ENCODE measurements at places on chromosomes 11 and 22. TPM values are rescaled to one million over a fixed set of nuclear protein-coding genes. Genes with fewer than 3 reads are reported as not detected.

DNA sequence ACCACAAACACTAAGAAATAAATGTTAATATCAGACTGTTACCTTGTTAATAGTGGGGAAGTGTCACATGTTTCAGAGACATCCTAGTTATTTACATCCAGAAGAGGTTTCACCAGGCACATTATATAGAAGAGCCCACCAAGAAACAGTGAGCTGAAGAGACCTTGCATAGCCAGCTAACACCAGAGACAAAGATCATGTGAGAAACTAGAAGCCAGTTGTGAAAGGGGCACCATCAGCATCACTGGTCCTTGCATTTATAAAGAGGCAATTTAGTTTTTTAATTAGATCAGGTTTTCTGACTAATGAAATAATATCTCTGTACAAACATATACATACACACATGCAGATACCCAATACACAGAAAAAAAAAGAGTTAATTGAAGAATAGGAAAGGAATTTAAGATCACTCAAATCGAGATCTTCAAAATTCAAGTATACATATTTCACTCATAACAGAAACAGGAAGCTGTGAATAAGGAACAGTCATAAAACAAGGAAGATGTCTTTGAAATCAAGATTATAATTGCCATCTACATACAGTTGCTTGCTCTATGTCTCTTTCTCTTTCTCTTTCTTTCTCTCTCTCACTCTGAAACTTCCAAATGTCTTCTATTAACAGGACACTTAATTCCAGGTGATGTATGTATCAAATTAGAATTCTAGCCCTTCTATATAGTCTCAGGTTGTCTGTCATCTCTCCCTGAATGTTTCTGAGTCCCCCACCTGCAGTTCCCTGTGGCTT is 348.7 kb downstream of the ETS1 start:
- peak; percentile 33 for DNase-seq
- no peak overlapping the region for H3K4me3 ChIP-seq
- no peaks in the 10 kb centered on the region for H3K27me3 ChIP-seq
- no peaks in the 10 kb centered on the region for H3K36me3 ChIP-seq

DNA sequence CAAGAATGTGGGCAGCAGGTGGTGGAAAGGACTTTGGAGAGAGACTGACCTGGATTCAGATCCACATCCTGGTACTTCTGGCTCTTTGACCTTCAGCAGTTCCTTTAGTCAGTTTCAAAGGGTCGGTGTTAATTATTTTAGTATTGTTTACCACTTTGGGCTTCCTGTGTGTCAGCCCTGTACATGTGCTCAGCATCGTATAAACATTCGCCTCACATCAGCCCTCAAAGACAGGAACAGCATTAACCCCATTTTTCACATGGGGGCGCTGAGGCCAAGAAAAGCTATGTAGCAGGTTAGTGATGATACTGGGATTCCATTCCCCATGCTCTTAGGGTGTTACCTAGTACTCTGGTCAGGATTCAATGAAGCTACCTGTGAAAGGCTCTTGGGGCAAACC is 72.1 kb upstream of the YWHAH start:
- H3K4me1 ChIP-seq: peaks cover 22% of the 10 kb centered on the region
- peak overlapping the region; percentile 90 for H3K27ac ChIP-seq
- H3K4me3 ChIP-seq: no peak overlapping the region
- H3K36me3 ChIP-seq: peaks cover 3% of the 10 kb centered on the region

DNA sequence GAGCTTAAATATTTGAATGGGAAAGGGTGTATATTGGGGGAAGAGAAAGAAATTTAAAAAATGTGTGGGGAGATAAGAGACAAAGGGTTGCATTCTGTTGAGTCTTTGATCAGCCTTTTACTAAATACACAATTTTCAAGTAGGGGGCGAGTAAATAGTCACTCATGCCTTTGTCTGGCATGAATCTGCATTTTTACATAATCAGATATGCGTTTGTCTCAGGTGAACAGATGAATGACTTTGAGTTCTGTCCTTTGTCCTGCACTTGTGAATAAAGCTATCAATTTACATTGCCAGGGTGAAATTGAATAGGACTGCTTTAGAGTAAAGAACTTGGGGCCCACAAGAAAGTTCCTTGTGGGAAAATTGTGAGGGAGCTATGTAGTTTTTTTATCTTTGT is 523.6 kb upstream of the LUZP2 start:
- no peak overlapping the region for H3K4me3 ChIP-seq
- H3K27me3 ChIP-seq: no peaks in the 10 kb centered on the region
- no peak for DNase-seq
- H3K4me1 ChIP-seq: no peaks in the 10 kb centered on the region

DNA sequence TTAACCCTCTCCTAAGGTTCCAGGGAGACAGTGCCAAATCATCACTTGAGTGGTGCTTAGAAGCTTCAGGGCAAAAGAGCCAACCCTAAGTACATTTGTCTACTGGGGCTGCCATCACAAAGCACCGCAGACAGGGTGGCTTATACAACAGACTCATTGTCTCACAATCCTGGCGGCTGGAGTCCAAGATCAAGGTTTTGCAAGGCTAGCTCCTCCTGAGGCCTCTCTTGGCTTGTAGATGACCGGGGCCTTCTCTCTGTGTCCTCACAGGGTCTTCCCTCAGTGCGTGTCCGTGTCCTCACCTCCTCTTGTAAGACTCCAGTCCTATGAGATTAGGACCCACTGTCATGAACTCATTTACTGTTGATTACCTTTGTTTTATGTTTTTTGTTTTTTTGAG is 34.1 kb upstream of the CD81 start:
- no peak overlapping the region for H3K4me3 ChIP-seq
- peaks cover 4% of the 10 kb centered on the region for H3K27me3 ChIP-seq
- no peak overlapping the region for H3K27ac ChIP-seq
- H3K4me1 ChIP-seq: no peaks in the 10 kb centered on the region
- no peak for DNase-seq

DNA sequence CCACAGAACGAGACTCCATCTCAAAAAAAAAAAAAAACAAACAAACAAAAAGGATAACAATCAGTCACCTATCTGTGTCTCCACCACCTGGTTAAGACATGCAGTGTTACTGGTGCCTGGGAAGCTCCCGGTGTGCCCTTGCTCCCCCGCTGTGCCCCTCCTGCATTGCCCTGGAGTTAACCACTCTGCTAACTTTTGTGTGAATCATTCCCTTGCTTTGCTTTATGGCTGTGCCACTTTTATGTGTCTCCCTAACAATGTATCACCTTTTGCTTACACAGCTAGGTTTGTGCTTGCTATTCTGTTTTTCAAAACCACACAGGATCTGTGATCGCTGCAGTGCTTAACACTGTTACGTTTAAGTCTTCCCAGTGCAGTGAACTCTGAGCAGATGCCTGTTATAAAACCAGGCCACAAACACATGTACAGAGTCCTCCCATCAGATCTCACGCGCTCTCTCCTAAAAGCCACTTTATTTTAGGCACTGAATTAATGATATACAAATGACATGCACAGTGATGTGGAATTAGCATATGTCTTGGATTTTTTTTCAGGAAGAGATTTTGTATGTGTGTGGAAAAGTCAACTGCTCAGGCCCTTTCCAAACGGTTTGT is 69.9 kb downstream of the BUD13 start:
- H3K36me3 ChIP-seq: no peaks in the 10 kb centered on the region
- H3K4me1 ChIP-seq: no peaks in the 10 kb centered on the region
- no peak for DNase-seq
- peaks cover 8% of the 10 kb centered on the region for H3K27me3 ChIP-seq
- no peak overlapping the region for H3K4me3 ChIP-seq

- no peak overlapping the region for H3K4me3 ChIP-seq
- no peaks in the 10 kb centered on the region for H3K27me3 ChIP-seq
- H3K27ac ChIP-seq: no peak overlapping the region
- H3K4me1 ChIP-seq: peaks cover 50% of the 10 kb centered on the region
- H3K36me3 ChIP-seq: peaks cover 9% of the 10 kb centered on the region
Measured at GRCh38 chr22:29635734-29636357, 32.4 kb downstream of the NF2 start.

GRCh38 chr11:57480409-57481137 is 20.2 kb downstream of the RTN4RL2 start:
- H3K27me3 ChIP-seq: peaks cover 7% of the 10 kb centered on the region
- no peak overlapping the region for H3K27ac ChIP-seq
- no peak overlapping the region for H3K4me3 ChIP-seq
- H3K36me3 ChIP-seq: no peaks in the 10 kb centered on the region
- peaks cover 9% of the 10 kb centered on the region for H3K4me1 ChIP-seq
- DNase-seq: peak; percentile 46

DNA sequence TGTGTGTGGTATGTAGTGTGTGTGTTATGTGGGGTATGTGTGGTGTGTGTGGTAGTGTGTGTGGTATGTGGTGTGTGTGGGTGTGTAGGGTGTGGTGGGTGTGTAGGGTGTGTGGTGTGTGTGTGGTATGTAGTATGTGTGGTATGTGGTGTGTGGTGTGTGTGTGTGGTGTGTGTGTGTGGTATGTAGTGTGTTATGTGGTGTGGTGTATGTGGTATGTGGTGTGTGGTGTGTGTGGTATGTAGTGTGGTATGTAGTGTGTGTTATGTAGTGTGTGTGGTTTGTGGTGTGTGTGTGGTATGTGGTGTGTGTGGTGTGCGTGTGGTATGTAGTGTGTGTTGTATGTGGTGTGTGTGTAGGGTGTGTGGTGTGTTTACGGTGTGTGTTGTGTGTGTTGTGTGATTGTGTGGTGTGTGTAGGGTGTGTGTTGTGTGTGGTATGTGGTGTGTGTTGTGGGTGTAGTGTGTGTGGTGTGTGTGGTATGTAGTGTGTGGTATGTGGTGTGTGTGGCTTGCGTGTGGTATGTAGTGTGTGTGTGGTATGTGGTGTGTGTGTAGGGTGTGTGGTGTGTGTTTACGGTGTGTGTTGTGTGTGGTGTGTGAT is 4.2 kb upstream of the PPP6R2 start:
- H3K36me3 ChIP-seq: no peaks in the 10 kb centered on the region
- H3K27ac ChIP-seq: no peak overlapping the region
- no peaks in the 10 kb centered on the region for H3K27me3 ChIP-seq
- H3K4me1 ChIP-seq: peaks cover 5% of the 10 kb centered on the region

- peak; percentile 79 for DNase-seq
- peaks cover 23% of the 10 kb centered on the region for H3K4me1 ChIP-seq
- no peaks in the 10 kb centered on the region for H3K36me3 ChIP-seq
Measured at GRCh38 chr11:10351765-10352641, 47.1 kb downstream of the ADM start.

GRCh38 chr11:93288767-93289166 is 41.8 kb upstream of the DEUP1 start:
- no peak overlapping the region for H3K27ac ChIP-seq

DNA sequence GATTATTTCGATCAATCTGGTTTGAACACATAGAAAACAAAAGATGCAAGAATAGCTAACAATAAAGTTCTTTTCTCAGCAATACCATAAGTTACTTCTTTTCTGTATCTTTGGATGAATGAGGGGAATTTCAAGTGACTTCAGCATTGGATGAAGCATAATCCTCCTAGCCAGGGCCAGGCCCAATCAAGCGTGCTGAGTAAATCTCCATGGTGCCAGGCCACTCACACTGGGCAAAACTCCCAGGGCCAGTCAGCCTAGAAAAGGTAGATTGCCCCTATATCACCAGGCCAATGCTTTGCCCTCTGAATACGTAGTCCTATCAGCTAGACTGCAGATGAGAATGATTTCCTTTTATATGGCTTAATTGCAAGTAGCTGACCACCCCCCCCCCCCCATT is 6.0 kb downstream of the CNTF start:
- H3K4me3 ChIP-seq: no peak overlapping the region
- H3K36me3 ChIP-seq: peaks cover 5% of the 10 kb centered on the region
- DNase-seq: no peak
- H3K27me3 ChIP-seq: no peaks in the 10 kb centered on the region

DNA sequence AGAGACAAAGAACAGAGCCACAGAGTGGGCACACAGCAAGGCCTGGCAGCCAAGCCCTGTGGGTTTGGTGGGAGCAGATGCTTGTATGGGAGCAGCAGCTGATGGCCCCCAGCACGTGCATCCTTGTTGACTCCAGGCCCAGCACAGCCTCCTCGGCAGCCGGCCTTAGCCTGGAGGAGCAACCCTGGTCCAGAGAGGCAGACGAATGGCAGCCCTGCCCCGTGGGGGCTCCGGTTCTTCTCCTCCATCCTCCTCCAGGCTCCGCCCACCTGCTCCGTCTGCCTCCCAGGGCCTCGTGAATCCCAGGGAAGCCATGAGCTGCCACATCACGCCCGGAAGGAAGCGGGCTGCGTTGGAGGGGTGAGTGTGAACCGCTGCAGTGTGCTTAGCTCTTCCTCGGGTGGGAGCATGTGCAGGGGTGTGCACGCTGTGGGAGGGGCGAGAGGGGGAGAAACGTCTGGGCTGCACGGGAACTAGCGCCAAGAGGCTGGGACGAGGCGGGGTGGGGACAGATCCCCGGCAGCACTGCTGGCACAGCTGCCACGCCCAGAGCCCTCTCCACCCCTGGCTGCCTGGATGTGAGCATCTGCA is 36.3 kb upstream of the JAM3 start:
- H3K36me3 ChIP-seq: no peaks in the 10 kb centered on the region
- no peak overlapping the region for H3K4me3 ChIP-seq
- peaks cover 3% of the 10 kb centered on the region for H3K27me3 ChIP-seq
- no peak overlapping the region for H3K27ac ChIP-seq

DNA sequence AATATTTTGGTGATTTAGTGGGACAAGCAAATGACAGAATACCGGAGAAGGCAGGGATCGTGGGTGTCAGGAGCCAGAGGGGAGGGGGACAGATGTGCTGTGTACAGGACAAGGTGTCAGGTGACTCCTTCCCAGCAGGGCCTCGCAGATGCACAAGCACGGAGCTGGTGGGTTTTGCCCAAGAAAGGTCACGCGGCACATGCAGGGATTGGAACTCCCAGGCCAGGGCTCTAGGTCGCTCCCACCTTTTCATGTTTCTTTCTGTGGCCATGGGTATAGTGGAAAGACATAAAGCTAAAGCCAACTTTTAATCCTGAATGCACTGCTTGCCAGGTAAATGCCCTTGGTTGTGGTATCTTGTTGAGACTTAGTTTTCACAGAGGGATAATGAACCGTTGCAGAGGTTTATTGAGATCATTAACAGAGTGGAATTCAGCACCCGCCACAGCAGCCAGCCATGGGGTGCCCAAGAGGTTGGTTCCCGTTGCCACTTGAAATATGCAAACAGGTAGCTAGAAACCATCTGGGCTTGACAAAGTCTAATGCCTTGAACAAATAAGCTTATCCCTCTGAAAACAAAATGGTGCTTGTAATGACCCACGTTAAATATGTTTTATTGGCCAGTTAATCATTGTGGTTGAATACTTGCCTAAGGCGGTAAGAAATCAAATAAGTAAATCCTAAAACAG is 10.1 kb downstream of the C22orf23 start:
- DNase-seq: no peak
- peaks cover 5% of the 10 kb centered on the region for H3K4me1 ChIP-seq
- no peak overlapping the region for H3K27ac ChIP-seq
- peaks cover 9% of the 10 kb centered on the region for H3K36me3 ChIP-seq
- no peaks in the 10 kb centered on the region for H3K27me3 ChIP-seq

DNA sequence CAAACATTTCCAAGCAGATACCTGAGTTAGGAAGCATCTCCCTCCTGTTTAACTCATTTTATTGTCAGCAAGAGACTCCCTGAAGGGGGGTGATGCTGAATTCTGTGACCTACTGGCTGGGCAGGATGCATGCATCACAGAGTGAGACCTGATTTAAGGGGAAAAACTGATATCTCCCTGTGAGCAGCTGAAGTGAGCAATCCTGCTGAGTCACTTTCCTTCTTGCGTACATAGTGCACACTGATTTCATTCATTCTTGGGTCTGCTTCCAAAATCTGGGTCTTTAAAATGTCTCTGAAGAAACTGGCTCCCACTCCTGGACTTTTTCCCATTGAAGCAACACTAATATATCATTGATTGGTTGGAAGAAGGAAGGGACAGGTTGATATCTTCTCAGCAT is 23.3 kb downstream of the P4HA3 start:
- no peaks in the 10 kb centered on the region for H3K36me3 ChIP-seq
- DNase-seq: peak; percentile 90
- H3K27ac ChIP-seq: peak overlapping the region; percentile 75

The SCGB1C1 gene
- not detected for polyA plus RNA-seq

The PRR33 gene
- polyA plus RNA-seq: not detected

The SCGB2A2 gene
- not detected for polyA plus RNA-seq

The NFAM1 gene
- polyA plus RNA-seq: not detected

The TRIM22 gene
- polyA plus RNA-seq: 73.5 TPM

Data from endothelial cell of umbilical vein (primary cell).